ENCODE measurements at places on chromosomes 1 and 21.

GRCh38 chr1:59692591-59692990 is 122.2 kb upstream of the HOOK1 start:
- peak; percentile 83 for DNase-seq

GRCh38 chr1:108017698-108018097 is 52.7 kb upstream of the VAV3 start:
- no peak for DNase-seq

DNA sequence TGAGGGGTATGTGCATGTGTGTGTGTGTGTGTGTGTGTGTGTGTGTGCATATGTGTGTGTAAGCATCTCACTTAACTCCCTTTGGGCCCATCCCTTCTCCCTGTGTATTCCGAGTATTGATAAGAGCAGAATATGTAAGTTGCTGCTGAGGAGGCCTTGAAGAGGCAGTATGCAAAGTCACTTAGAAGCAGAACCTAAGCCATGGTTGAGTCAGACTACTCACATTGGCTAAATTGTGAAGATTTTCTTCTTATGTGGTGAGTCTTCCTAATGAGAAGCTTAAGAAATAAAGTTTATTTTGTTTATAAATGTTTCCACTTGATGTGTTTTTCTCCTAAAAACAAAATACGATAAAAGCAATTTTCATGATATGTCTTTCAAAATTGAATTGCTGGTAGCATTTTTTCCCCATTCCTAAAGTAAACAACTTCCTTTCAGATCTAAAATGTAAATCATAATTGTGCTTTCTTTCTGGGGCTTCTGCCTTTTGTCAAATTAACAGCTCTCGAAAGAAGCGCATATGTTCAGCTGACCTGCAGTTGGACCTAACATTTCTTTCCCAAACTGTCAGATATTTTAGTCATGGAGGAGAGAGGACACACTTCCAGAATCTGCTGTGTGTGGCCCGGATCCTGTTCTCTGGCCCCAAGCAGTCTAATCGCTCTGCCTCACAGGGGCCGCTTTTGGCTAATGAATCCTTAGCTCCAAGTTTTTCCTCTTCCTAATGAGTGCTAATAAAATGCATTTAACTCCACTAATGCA is 284.0 kb downstream of the DUSP10 start:
- peak; percentile 64 for DNase-seq

DNA sequence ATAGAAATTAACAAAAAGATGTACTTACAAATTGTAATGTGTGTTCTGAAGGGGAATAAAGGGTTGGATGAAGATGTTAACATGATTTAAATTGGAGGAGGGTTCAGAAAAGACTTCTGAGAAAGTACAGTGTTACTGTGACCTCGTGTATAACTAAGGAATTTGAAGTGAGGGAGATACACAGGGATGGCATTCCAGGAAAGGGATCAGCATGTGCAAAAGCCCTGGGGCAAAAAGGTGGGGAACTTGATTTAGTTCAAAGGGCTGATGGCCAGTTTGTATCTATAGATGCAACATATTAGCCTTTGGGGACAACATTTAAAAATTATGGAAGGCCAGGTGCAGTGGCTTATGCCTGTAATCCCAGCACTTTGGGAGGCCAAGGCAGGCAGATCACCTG is 33.3 kb upstream of the DEGS1 start:
- no peak for DNase-seq
